ENCODE measurements at places on chromosomes 11 and 22. TPM values are rescaled to one million over a fixed set of nuclear protein-coding genes. Genes with fewer than 3 reads are reported as not detected.

The MFNG gene
- total RNA-seq = 119 TPM

The MS4A12 gene
- total RNA-seq = not detected

The SNX32 gene
- total RNA-seq = 0.79 TPM

The SCN3B gene
- 0.39 TPM for total RNA-seq

The SHANK2 gene
- total RNA-seq = not detected

The NDUFA6 gene
- total RNA-seq = 61.7 TPM

The SLC22A8 gene
- not detected for total RNA-seq

The ANKRD49 gene
- total RNA-seq = 8.6 TPM

The FLRT1 gene
- total RNA-seq = not detected

The OR5D14 gene
- not detected for total RNA-seq

The NOL12 gene
- total RNA-seq = 26.8 TPM

The GP1BB gene
- 0.79 TPM for total RNA-seq

The GGT1 gene
- total RNA-seq = 0.28 TPM

The BBOX1 gene
- total RNA-seq = not detected

The UBASH3B gene
- total RNA-seq = 73.3 TPM

The TSPAN32 gene
- total RNA-seq = not detected

The OR2AG2 gene
- total RNA-seq = 0.07 TPM

The ABCG4 gene
- total RNA-seq = 0.35 TPM

The IGSF9B gene
- 0.07 TPM for total RNA-seq

The CABP4 gene
- total RNA-seq = 0.33 TPM

The PNPLA5 gene
- total RNA-seq = not detected

The NRGN gene
- 2.5 TPM for total RNA-seq

Data from pulmonary artery endothelial cell (primary cell).